ENCODE measurements at places on chromosomes 7 and 10. TPM values are rescaled to one million over a fixed set of nuclear protein-coding genes. Genes with fewer than 3 reads are reported as not detected.

GRCh38 chr7:137298464-137298794, 45.1 kb downstream of the PTN start:
- no peak for DNase-seq

DNA sequence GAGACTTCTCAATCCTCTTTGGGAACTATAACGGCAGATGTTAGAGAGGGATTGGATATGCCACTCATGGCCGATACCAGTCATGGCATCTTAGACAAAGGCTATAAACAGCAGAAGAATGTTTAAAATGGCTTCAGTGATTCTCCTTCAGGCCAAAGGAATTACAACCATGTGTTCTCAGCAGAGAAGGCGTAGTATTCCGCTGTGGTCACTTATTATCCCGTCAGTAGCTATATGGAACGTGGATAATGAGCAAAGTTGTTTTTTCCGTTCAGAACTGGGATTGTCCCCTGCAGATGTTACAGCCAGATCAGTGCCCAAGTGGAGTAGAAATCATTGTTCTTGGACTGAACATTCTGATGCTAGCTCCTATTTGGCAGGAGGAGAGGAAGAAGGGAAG, 43.1 kb downstream of the TEX36 start:
- no peak for DNase-seq

Gene HOXA9
- total RNA-seq: not detected

Gene ODAD2
- total RNA-seq: 4.3 TPM

Gene SPDYE16
- total RNA-seq: 0.28 TPM

DNA sequence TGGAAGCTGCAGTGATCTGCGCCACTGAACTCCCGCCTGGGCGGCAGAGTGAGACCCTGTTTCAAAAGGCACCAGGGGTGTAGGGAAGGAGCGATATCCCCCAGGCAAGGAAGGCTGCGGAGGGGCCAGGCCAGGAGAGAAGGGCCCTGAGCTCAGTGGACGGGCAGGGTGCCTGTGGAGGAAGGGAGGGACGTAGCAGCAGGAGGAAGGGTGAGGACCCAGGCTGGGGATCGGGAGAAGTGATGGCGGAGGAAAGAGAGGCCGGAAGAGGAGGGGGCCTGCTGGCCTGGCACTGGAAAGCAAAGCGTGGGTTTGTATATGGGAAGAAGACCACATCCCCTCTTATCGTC, 45.6 kb downstream of the ALOX5 start:
- DNase-seq: no peak

Gene LFNG
- total RNA-seq: 24.1 TPM

- no peak for DNase-seq
Observed at GRCh38 chr10:82176587-82176986, 301.6 kb downstream of the NRG3 start.

Gene FAM25A
- total RNA-seq: not detected

DNA sequence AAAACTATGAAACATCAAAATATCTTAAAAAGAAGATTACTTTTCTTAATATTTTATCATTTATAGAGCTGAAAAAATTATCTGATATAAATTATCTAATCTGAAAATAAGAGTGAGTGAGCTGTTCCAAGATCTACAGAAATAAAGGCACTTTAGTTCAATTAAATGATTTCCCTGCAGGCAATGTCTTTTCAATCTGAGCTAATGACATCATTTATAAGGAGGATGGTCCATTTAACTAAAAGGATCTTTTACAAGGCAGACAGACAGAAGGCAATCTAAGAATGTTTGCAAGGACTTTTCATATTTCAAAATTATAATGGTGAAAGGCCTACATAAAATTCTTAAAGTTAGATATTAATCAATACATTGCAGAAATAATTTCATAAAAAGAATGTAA, 71.8 kb downstream of the SKAP2 start:
- DNase-seq: no peak

DNA sequence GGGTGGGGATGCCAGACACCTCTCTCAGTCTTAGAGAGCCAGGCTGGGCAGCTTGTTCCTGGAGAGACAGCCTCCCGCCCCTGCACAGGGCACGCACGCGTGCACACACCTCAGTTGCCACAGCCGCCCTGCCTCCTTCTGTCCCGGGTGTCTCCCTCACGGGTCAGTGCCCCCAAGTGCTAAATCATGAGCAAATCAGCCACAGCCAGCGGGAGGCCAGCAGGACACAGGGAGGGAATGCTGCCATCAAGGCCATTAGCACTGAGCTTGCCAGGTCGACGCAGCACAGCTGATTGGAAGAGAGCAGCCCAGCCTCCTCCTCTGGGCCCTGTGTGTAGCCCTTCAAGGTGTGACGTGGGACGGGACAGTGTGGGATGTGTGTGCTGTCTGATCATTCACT, 130.4 kb downstream of the CDH23 start:
- no peak for DNase-seq

GRCh38 chr10:62083412-62084267, 182.1 kb downstream of the ARID5B start:
- no peak for DNase-seq

Gene ASIC3
- 2.0 TPM for total RNA-seq

Gene CCSER2
- 60.6 TPM for total RNA-seq

- DNase-seq: no peak
Observed at GRCh38 chr7:98054585-98054984, 52.1 kb upstream of the LMTK2 start.

Gene ELMO1
- total RNA-seq: 72.2 TPM

Gene SPDYE9
- not detected for total RNA-seq

- no peak for DNase-seq
Observed at GRCh38 chr7:37234928-37235327, 213.7 kb downstream of the ELMO1 start.

GRCh38 chr10:30550967-30551815, 78.4 kb downstream of the LYZL2 start:
- DNase-seq: no peak

- no peak for DNase-seq
Observed at GRCh38 chr7:114086537-114086913, 167.7 kb upstream of the PPP1R3A start.

Gene TES
- 215 TPM for total RNA-seq

GRCh38 chr7:2709553-2710285, 21.7 kb downstream of the AMZ1 start:
- DNase-seq: no peak

Gene CRHR2
- total RNA-seq: 0.21 TPM

- no peak for DNase-seq
Observed at GRCh38 chr7:148011753-148012152, 578.8 kb upstream of the C7orf33 start.

GRCh38 chr10:64158551-64158950, 637.4 kb downstream of the REEP3 start:
- DNase-seq: no peak

Gene NHLRC2
- total RNA-seq: 21.9 TPM

Gene INHBA
- total RNA-seq: 24.0 TPM

GRCh38 chr10:86659721-86660453, 5.5 kb downstream of the OPN4 start:
- DNase-seq: no peak

Gene PTER
- 11.2 TPM for total RNA-seq

GRCh38 chr7:130277763-130278643, 11.3 kb downstream of the CPA2 start:
- DNase-seq: no peak

GRCh38 chr7:137930581-137930980, 71.3 kb downstream of the CREB3L2 start:
- peak; percentile 41 for DNase-seq

Gene PCGF6
- total RNA-seq: 13.8 TPM

- no peak for DNase-seq
Observed at GRCh38 chr7:105364684-105365083, 24.0 kb downstream of the SRPK2 start.

- DNase-seq: no peak
Observed at GRCh38 chr10:10848488-10849111, 169.1 kb upstream of the CELF2 start.

DNA sequence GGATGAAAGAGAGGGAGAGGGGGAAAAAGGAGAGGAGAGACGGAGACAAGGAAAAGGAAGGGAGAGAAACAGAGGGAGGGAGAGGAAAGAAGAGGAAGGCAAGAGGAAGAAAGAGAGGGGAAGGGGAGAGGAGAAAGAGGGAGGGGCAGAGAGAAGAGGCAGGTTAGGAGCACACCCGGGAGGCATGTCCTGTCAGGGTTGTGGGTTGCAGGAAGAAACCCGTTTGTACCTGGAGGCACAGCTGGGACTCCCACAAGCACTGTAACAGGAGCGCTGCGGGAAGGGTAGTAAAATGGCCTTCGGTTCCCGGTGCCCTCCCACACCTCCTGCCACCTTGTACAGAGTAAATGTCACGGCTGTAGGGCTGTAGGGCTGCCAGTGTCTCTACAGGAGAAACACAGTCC, 24.7 kb downstream of the FGFR2 start:
- DNase-seq: no peak

Gene CALHM3
- total RNA-seq: not detected

Gene TRIL
- 0.49 TPM for total RNA-seq

Gene FAM180A
- 133 TPM for total RNA-seq

GRCh38 chr10:119680050-119680449, 28.9 kb downstream of the BAG3 start:
- no peak for DNase-seq

Gene MALRD1
- 5.3 TPM for total RNA-seq

Gene WEE2
- total RNA-seq: not detected

- DNase-seq: no peak
Observed at GRCh38 chr7:87156709-87157108, 4.5 kb downstream of the DMTF1 start.

DNA sequence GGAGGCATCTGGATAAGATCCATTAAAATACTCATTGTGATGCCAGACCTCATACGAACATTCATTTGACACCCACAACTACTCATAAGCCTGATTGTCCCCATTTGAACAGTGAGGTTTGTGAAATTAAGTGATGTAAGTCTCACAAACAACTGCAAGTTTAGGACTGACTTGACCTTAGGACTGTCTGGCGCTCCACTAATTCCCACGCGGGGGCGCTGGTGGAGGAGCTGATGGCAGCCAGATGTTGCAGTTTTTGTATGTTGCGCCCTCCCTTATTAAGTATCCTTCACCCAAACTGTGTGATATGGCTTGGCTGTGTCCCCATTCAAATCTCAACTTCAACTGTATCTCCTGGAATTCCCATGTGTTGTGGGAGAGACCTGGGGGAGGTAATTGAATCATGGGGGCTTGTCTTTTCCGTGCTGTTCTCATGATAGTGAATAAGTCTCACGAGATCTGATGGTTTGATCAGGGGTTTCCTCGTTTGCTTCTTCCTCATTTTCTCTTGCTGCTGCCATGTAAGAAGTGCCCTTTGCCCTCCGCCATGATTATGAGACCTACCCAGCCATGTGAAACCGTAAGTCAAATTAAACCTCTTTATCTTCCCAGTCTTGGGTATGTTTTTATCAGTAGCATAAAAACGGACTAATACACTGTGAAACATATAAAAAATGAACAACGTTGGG, 20.3 kb upstream of the TIAL1 start:
- DNase-seq: no peak

- DNase-seq: no peak
Observed at GRCh38 chr7:148105853-148106252, 484.7 kb upstream of the C7orf33 start.

Gene HKDC1
- total RNA-seq: 0.14 TPM

Gene ASB15
- not detected for total RNA-seq

- no peak for DNase-seq
Observed at GRCh38 chr7:97078023-97078969, 39.2 kb upstream of the SDHAF3 start.

DNA sequence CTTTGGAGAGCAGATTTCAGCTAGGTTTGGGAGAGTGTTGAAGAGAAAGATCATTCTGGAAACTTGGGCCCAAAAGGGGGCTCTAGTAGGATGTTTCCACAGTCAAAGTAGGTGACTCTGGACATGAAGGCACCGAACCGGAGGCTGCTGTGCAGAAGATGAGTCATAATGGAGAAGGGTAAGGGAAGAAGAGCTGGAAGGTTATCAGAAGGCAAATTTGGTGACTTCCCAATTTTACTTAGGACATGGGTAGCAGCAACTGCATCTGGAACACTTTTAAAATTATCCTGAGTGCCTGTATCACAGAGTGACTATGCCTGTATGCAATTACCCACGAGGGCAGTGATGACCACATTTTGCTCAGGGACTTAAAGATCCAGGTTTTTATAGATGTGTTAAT, 38.8 kb downstream of the PIK3AP1 start:
- no peak for DNase-seq

- no peak for DNase-seq
Observed at GRCh38 chr7:39647816-39648215, 24.4 kb downstream of the RALA start.

- DNase-seq: no peak
Observed at GRCh38 chr7:42347616-42348015, 110.6 kb upstream of the GLI3 start.

GRCh38 chr7:149872419-149873073, 1.2 kb upstream of the ATP6V0E2 start:
- DNase-seq: peak; percentile 42

DNA sequence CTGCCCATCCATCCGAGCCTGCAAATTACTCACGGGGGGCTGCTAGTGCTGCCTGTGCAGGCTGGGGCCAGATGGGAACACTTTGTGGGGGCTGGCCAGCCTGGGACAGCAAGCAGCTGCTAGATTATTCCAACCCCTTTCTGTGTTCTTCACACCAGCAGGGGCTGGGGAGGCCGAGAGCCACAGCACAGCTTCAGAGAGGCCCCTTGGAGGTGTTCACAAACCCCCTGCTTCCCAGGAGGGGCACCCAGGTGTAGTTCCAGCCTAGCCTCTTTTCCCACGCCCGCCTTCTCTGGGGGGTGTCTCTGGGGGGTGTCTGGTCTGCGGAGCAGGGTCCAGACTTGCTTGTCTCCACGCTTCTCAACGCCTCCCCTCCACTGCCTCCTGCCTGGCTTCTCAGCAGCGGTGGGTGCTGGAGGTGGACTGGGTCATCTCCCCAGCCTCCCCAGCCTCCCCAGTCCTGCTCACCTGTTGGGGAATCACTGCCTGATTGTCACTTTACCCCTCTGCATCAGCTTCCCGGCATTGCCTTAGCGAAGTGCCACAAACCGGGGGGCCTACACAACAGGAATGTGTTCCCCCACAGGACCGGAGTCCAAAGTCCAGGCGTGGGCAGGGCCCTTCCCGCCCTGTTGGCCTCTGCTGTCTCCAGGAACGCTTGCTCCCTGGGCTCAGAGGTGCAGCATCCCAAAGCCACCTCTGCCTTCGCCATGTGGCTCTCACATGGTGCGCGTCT, 74.0 kb upstream of the EN2 start:
- no peak for DNase-seq

Gene ZNF365
- 2.2 TPM for total RNA-seq
